GM12891 (cell line): ENCODE measurements at places on chromosomes 13 and 19.

DNA sequence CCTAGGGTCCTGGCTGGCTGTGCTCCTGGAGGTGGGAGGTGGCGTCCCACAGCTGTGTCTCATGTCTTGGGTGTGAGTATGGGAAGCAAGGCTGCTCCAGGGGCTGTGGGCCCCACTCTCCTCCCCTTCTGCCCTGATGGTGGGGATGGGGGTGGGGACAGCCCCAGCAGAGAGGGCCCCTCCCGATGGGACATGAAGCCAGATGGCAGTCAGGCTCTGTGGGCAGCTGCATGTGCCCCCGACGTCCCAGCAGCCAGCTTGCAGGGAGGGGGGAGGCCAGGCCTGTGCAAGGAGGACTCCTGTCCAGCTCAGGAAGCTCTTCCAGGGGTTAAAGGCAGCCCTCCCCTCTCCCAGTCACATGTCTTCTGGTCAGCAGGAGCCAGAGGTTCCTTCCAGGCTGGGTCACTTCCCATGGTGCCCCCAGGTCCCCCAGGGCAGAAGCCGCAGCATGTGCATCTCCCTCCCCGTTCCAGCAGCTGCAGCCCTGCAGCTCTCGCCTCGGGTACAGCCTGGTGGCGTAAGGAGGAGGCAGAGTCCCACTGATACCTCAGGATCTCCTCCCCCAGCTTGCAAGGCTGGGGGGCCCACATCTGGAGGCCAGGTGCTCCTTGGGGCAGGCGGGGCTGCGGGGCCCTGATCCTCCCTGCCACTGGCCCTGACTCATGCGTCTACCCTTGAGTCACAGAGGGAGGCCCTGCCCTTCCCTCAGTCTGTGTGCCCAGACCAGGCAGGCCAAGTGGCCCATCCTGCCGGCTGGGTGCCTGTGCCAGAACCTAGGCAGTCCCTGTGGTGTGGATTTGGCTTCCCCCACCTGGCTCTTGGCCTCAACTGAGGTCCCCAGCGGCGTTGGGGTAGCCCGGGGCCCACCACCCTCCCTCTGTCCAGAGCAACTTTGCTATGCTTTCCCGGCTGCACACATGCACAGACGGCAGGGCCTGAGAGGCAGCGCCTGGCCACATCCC is 13.0 kb downstream of the YIPF2 start:
- DNase-seq, result no peak

- no peak for DNase-seq
These were observed 385.8 kb downstream of the ZNF536 start for GRCh38 chr19:30757837-30758617.

- peak; percentile 38 for DNase-seq
These were observed 51.5 kb downstream of the ATP7B start for GRCh38 chr13:51959773-51960172.

- no peak for DNase-seq
These were observed 679 bp upstream of the CDADC1 start for GRCh38 chr13:49246850-49247642.

DNA sequence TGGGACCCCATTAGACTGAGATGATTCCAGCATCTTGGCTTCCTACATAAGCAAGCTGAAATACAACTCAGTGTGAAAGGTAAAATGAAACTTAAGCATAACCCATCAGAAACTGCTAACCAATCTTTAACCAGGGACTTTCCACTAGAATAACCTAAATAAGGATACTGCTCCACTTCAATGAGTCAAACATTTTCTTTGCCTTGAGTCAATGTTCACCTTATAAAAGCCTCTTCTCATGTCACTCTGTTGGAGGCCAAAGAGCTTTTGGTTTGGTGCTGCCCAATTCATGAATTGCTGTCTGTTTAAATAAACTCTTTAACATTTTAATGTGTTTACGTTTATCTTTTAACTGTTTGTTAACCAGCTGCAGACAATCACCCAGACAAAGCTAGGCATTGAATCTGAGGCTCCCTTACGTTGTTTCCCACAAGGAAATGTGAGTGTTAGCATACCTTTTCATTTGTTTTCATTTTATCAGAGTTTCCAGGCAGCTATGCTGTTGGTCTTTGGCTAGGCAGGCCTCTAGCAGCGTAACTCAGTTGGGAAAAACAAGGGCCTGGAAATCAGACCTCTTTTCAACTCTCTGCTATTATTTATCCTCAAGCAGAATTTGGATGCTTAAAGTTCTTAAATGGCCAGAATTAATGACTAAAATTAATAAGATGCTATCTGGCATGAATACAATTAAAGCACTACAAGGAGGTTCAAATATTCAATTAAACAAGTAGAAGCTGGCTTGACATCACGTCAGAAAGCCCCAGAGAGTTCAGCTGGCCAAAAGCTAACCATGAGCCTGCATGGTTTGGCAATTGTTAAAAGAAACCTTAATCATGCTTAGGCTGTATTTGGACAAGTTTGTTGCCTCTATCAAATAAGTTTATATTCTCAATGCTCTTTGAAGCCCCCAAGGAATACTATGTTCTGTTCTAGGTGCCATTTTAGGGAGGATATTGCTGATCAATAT is 200.2 kb downstream of the DCLK1 start:
- DNase-seq, result no peak

DNA sequence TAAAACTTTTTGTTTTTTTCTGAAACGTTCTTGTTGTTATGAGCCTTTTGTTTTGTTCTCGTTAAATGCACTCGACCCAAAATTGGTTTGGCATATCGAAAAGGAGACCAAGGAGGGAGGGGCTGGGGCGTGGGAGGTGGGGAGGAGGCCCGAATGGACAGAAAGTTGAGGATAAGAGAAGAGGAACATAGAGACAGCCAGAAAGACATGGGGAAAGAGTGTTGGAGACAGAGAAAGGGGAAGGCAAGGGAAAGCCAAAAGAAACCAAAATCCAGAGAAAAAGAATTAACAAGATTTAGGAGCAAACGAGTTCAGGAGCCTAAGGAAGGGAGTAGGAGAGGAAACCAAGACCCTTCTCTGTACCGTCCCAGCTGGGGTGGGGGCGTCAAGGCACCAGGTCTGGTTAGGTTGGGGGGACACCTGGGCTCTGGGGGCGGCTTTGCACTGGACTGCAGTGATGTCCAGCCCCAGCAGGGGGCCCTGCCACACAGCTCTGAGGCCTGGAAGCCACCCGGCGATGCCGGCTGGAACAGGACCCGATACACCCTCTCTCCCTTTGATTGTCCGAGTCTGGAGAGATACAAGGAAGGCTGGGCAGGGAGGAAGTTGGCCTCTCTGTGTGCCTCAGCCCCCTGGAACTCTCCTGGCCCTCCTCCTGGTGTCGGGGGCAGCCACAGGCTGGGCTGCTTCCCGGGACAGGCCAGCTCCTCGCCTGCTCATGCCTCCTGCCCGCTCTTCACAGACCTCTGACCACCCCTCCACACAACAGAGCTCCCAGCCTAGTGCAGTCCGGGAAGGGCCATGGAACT is 11.6 kb upstream of the ASF1B start:
- DNase-seq, result peak; percentile 71

GRCh38 chr19:19115954-19116353 is 22.3 kb downstream of the TMEM161A start:
- no peak for DNase-seq

GRCh38 chr13:86402500-86402899 is 603.3 kb upstream of the SLITRK6 start:
- no peak for DNase-seq

DNA sequence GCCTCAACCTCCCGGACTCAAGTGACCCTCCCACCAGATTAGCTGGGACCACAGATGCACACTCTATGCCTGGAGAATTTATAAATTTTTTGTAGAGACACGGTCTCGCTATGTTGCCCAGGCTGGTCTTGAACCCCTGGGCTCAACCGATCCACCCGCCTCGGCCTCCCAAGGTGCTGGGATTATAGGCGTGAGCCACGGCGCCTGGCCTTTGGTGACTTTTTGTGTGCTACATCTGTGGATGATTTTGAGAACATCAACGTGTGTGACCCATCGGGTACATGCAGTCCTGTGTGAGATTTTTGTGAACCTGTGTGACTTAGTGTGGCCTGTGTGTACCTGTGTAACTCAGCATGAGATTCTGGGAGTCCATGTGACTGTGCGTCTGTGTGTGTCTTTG is 8.5 kb upstream of the NFIX start:
- DNase-seq, result no peak

- DNase-seq, result no peak
These were observed 1573.1 kb downstream of the EFNB2 start for GRCh38 chr13:104962411-104962810.

DNA sequence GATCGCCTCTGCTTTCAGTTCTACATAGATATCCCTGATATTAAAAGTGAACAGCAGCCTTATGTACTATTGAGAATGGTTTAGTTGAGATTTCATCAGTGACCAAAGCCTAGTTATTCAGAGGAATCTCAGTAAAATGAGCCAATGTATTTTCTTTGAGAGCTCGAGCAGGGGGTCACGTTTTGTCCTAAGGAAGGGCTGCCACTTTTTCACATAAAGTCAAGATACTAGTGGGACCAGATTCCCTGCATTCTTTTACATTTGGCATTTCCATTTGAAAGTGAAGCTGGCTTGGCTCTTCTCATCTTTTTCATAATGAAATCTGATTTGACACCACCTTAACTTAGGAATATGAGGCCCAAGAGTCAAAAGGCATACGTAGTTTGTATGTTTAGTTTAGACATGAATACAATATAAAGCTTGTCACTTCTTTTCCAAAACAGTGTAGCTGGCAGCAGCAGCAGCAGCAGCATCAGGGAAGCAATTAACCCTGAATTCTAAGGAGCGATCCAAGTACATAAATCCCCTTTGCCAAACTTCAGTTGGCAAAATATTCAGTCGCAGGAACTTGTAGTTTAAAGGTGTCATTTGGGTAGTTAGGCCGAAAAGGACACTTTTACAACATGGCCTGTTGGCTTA is 1752.2 kb upstream of the PCDH20 start:
- DNase-seq, result no peak

DNA sequence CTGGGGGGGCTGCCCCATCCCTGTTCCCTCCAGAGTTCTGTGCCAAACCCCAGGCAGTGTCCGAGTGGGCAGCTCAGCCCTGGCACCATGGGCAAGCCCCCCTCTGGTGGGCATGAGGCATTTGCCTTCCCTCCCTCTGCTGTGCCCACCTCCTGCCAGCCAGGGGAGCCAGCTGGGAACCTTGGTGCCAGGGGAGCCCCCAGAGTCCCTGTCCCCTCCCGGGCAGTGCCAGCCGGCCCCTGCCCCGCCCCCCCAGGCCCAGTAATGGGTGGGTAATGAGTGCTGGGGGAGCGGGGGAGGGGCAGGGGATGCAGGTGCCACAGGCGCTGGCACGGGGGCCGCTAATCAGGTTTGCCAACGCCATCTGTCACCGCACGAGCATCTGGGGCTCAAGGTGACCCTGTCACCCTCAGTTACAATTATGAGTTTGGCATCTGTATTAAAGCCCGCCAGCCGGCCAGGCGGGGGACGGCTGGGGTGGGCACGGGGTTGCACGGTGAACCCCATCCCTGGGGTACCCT is 5.9 kb downstream of the DAND5 start:
- DNase-seq, result no peak

GRCh38 chr13:25902455-25902854 is 149.4 kb downstream of the SHISA2 start:
- DNase-seq, result no peak

- no peak for DNase-seq
These were observed 17.8 kb downstream of the KCTD12 start for GRCh38 chr13:76868371-76868770.

GRCh38 chr19:51387924-51388389 is at the start of gene LIM2:
Gene LIM2 (minus strand): TSS chr19:51387974. CDS start chr19:51387443, 531 bp downstream.
- DNase-seq, result no peak

DNA sequence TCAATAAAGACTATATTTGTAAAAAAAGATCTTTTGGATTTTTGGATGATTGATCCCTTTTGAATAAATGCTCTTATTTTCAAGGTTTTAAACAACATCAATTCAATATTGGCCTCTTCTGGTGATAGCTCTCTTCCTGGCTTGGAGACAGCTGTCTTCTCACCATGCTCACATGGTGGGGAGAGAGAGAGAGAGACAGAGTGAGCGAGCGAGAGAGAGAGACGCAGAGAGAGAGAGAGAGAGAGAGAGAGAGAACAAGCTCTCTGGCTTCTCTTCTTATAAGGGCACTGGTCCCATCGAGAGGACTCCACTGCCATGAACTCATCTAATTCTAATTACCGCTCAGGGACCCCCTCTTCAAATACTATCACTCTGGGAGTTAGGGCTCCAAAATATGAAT is 32.1 kb upstream of the FARP1 start:
- DNase-seq, result no peak

GRCh38 chr19:1384478-1385110 is 887 bp downstream of the NDUFS7 start:
- no peak for DNase-seq

GRCh38 chr13:101019126-101019525 is 344.5 kb upstream of the TMTC4 start:
- no peak for DNase-seq
